ENCODE measurements at places on chromosomes 3 and 15.

- no peak for DNase-seq
Observed at GRCh38 chr15:81491414-81492096, 117.5 kb upstream of the TMC3 start.

GRCh38 chr3:57758686-57759085 lies 2.6 kb downstream of the SLMAP start:
- no peak for DNase-seq

DNA sequence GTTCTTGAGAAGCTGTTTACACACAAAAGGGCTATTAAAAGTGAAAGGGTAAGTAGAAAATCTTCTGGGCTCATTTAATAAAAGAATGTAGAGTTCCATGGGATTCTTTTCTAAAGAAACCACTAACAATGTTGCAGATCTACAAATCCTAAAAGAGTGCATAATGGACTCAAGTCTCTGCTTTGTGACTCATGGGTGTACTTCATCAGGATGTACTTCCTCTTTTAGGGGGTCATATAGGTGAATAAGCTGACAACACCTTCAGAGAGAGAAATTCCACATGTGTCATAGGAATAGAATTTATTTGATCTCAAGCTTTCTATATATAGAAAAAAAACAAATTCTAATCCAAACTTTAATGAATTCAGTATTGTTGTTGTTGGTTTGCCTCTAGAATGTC lies 355.5 kb downstream of the TIGIT start:
- no peak for DNase-seq

DNA sequence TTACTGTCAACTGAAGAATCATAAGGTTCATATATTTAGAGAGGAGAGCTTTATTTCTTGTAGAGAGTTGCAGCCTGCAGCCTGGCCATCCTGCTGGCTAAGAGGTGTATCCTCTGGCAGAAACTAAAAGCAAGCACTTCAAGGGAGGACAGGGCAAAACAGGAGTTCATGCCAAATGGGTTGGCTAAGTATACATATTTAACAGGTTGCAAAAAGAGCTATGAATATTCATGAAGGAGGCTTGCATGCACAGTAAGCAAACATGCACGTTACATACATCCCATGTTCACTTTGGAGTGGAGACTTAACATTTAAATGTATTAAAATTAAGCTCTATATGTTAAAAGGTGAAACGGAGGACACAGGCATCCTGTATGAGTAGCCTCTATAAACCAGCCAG lies 354.4 kb downstream of the ERC2 start:
- DNase-seq, result no peak

DNA sequence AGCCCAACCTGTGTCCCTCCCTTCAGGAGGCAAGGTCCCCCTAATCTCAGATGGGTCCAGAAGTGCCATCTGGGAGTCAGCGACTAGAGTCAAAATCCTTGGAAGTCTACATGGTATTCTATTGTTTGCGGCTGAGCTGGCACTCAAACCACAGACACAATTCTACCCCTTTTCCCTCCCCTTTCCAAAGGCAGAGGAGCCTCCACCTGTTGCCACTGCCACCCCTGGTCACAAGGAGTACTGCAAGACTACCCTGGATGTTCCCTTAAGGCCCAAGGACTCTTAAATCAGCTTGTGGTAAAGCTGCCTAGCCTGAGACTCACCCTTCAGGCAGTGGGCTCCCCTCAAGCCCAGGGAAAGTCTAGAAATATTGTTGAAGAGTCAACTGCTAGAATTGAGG lies 4.3 kb upstream of the OR5H6 start:
- peak; percentile 58 for DNase-seq

GRCh38 chr15:60673918-60674558 lies 195.1 kb upstream of the ICE2 start:
- no peak for DNase-seq

DNA sequence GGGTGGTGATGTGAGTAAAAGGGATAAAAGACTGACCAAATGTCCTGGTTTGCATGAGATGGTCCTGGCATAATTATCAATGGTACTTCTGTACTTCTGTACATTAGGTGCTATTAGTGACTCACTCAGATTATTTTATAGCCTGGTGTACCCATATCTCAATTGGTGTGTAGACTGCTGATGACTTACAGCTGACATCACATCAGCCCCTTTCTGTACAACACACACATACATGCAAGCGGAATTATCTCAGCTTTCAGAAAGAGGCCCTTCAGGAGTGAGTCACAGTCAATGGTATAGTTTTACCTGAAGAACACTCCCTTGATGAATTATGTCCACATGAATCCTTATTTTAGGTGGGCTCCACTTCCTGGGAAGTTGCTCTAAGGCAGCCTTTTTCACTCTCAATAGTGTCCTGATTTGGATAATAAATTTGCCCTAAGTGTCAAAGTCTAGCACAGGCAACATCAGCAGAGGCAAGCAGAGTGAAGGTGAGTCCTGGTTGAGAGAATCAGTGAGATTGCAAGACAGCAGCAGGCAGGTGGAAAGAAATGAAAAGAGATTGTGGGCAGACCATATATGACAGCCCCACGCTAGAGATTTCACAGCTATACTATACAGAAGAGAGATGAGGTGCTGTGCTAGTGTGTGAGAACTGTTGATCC lies 137.0 kb downstream of the ZPLD1 start:
- DNase-seq, result no peak

DNA sequence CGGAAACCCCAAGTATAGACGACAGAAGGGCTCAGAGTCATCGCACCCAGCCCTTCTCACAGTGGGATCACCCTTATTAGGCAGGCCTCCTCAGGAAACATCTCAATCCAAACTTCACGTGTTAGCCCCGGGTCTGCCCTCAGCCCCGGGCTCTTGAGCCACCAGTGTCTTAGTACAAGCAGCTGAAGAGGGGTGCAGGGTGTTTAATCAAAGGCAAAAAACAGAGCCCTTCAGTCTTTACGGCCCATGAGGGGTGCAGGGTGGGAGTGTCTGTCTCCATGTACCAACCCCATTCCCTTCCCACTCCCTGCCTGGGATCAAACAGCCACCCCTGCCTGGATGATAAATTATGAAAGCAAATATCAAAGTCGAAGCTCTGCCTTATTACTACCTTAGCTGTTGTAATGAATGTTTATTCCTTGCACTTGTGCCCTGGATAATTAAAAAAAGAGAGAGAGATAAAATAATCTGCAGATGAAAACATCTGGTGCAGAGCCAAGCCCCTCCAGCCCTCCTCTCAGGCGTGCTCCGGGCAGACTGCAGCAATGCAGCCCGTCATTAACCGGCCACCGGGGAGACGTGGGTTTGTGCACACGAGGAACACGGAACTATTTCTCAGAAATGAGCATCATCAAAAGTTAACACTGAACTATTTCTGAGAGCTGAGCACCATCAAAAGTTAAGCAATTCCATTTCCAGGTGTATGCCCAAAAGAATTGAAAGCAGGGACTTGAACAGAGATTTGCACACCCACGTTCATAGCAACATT lies 64.5 kb downstream of the ADAMTS17 start:
- no peak for DNase-seq

GRCh38 chr3:126202276-126202675 lies 21.9 kb upstream of the ALDH1L1 start:
- DNase-seq, result no peak

DNA sequence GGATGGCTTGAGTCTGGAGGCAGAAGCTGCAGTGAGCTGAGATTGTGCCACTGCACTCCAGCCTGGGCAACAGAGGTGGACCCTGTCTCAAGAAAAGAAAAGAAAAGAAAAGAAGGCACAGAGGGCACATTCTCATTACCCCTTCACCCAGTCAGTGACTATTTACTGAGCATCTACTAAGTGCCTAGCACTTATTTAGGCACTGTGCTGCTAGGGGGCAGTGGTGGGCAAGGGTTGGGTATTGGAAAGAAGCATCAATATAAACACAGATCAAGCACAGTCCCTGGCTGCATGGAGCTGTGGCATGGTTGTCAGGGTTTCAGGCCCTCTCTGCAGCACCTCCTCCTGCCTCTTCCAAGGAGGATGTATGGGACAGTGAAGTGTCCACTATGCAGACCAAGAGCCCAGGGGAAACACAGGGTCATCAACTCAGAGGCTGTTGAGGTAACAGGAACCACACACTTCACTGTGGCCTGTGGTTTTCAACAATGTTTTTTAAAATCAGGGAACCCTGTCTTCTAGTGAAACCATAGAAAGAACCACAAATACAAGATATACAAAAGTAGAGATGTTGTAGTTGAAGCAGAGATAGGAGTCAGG lies 138.5 kb downstream of the RAB11A start:
- peak; percentile 77 for DNase-seq

DNA sequence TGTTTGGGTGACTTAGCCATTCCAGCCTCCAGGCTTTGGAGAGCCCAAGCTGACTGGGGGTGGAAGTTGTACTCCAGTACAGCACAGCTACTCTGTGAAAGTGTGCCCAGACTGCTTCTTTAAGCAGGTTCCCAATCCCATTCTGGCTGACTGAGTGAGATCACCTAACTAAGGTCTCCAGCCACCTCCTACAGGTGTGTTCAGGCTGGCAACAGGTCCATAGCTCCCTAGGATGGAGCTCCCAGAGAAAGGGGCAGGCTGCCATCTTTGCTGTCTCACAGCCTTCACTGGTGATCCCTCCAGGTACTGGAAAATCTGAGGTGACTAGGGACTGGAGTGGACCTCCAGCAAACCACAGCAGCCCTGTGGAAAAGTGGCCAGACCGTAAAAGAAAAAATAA lies 445.3 kb upstream of the KCNMB2 start:
- DNase-seq, result no peak

DNA sequence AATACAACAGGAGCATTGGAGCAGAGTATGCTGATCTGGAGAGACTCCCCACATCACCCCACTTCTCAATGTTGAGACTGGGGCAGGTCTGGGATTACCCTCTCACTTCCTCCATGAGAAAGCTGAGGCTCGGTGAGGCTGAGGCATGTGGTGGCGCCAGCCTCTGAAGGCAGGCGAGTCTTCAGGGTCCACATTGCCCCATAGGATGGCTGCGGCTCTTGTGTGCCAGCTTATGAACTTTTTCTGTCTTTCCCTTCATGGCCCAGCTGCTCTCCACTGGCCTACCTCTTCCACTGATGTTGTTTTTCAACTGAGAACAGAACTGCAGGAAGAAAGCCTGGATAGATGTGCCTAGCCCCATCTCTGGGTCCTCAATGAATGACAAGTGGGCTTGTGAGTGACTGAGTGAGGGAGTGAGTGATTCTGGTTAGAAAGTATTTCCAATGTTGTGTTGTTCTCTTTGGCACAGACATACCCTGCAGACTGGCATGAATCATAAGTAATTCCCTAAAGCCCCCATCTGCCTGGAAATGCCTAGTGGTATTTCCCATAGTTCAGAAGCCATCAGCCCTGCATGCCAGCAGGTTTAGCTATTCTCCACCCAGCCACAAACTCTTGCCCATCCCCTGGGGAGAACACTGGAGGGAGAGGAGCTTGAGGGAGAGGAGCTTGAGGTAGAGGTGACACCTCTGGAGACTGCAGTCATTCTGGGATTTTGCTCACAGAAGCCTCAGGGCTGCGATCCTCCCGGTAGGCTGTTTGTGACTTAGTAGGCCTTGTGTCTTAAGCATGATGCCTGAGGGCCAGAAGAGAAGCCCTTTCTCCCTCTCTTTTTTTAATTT lies 56.9 kb downstream of the AMOTL2 start:
- DNase-seq, result no peak

- DNase-seq, result no peak
Observed at GRCh38 chr15:89363133-89363532, 28.5 kb upstream of the POLG start.

GRCh38 chr15:77753281-77753873 lies 120.7 kb upstream of the LINGO1 start:
- DNase-seq, result peak; percentile 63

DNA sequence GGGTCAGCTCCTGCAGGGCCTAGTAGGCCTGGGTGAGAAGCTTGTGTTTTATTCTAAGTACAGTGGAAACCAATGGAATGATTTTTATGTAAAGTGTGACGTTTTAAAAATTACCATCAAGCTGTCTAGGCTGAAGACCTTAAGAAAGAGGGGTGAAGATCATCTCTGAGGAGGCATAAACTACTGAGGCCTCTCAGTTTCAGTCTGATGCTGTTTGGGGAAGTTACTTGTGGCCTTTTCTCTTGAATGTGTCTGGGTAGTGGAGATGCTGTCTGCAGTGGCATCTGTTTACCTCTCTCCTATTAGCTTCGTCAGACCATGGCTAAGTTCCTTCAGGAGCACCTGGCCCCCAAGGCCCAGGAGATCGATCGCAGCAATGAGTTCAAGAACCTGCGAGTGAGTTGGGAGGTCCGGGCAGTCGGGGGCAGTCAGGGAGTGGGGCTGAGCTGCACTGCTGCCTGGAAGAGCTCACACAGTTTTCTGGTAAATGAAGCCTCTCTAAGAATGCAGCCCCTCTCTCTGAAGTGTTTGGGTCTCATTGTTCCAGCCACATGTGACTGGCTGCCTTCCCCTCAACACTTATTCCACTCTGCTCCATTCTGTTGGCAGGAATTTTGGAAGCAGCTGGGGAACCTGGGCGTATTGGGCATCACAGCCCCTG lies 1.9 kb downstream of the IVD start:
- DNase-seq, result peak; percentile 61

GRCh38 chr3:197308591-197308990 lies 10.2 kb upstream of the DLG1 start:
- no peak for DNase-seq

- no peak for DNase-seq
Observed at GRCh38 chr3:197353867-197354567, 55.6 kb upstream of the DLG1 start.

GRCh38 chr3:127754411-127755304 lies 67.7 kb downstream of the MGLL start:
- peak; percentile 64 for DNase-seq

GRCh38 chr3:33926998-33927605 lies 128.7 kb downstream of the PDCD6IP start:
- DNase-seq, result no peak

DNA sequence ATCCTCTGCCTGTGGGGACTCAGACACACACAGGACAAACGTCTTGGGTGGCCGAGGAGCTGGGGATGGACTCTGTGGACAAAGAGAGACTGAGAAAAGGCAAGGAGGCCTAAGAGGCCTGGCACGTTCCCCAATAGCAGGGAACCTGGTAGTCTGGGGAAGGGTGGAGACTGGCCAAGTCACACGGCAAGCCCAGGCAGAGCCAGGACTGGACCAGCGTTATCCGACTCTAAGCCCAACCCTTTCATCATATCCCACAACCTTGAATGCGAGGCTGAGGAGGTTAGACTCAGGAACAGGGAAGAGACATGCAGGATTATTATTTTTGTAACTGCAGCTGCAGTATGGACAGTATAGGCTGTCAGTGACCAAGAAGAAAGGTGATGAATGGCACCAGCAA lies 53.4 kb downstream of the SLC6A11 start:
- no peak for DNase-seq

DNA sequence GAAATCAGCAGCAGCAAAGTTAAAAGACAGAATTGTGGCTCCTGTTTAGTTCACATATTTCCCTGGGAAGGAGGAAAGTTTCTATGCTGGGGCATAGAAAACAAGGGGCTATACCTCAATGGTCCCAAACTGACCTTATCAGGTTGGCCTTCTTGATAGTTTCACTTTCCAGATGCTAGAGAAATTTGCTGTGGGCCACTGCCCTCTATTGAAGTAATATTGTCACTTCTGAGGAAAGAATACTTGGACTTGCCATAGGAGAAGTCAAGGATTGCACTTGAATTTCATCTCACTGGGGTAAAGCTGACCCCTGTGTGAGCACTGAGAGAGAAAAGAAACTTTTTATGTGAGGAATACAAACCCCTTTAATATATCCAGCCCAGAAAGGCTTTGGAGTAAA lies 49.3 kb upstream of the XCR1 start:
- no peak for DNase-seq
